ENCODE measurements at places on chromosomes 1 and 21.

GRCh38 chr1:41898191-41898713, 20.5 kb downstream of the HIVEP3 start:
- DNase-seq, result peak; percentile 87

DNA sequence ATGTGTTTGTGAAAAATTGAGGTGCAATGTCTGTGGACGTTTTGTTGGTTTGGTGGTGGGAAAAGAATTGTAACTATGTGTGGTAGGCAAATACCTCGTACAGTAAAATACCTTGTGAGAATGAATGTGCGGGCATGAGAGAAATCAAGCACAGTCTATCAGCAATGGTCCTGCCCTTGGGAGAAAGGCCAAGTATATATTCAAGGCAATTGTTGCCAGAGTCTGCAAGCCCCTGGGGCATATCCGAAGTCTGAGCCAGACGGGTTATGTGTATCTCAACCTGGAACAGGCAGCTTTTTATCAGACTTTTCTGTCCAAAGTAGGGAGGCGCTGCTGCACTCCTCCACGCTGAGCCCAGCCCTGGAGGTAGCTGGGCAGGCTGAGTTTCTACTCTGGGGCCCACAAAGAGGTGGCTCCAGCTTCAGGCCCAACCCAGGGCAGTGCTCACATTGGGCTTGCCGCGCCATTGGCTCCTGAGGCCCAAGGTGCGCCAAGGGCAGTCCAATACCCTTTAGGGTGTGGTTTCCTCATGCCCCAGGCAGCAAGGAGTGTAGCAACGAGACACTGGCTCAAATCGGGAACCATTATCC, 9.4 kb upstream of the GNL2 start:
- DNase-seq, result no peak

- DNase-seq, result no peak
Measured at GRCh38 chr1:218686761-218687160, 341.6 kb downstream of the TGFB2 start.

GRCh38 chr1:19665496-19666465, 1.1 kb downstream of the HTR6 start:
- DNase-seq, result no peak

GRCh38 chr1:35326246-35326866, 57.8 kb downstream of the ZMYM4 start:
- no peak for DNase-seq

DNA sequence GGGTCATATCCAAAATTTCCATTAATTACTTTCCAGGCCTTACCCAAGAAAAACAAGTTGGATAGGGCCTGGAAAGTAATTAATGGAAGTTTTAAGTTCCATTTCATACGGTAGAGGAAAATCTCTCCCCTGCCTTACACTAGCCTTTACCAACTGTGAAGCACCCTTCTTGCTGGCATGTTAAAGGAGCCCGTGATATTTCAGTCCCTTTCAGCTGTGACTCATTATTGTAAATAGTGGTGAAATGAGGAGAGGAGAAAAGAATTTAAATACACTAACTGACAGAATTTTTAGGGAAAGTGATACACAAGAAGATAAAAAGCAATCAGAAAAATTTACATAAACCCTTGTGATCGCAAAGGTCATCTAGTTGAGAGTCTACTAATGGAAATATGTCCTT, 20.3 kb upstream of the KAZN start:
- no peak for DNase-seq

- DNase-seq, result no peak
Measured at GRCh38 chr1:64315402-64315801, 112.0 kb downstream of the UBE2U start.

- no peak for DNase-seq
Measured at GRCh38 chr1:206020393-206021007, 3.2 kb downstream of the CTSE start.

DNA sequence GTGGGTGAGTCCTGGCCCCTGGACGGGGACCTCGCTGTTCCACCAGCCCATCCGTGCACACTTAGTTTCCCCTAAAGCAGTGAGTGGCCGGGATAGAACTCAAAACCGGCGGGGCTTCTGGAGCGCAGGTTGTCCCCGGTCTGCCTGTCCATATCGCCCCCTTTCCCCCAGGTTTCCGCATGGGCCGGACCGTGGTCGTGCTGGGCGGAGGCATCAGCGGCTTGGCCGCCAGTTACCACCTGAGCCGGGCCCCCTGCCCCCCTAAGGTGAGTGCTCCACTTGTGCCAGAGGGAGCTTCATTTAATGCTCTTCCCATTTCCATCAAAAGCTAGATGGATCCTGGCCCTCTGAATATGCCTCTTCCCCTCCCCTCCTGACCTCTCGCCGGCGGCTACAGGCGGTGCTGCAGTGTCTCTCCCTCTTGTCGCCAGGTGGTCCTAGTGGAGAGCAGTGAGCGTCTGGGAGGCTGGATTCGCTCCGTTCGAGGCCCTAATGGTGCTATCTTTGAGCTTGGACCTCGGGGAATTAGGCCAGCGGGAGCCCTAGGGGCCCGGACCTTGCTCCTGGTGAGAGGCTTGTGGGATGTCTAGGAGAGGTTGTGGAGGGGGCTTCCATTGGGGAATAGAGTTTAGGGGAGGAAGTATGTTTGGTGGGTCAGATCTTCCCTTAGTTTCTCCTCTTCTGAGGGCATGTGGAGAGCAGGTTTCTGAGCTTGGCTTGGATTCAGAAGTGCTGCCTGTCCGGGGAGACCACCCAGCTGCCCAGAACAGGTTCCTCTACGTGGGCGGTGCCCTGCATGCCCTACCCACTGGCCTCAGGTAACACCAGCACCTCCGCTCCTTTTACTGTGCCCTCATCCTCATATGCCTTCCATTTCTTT, 683 bp downstream of the PPOX start:
- DNase-seq, result no peak

DNA sequence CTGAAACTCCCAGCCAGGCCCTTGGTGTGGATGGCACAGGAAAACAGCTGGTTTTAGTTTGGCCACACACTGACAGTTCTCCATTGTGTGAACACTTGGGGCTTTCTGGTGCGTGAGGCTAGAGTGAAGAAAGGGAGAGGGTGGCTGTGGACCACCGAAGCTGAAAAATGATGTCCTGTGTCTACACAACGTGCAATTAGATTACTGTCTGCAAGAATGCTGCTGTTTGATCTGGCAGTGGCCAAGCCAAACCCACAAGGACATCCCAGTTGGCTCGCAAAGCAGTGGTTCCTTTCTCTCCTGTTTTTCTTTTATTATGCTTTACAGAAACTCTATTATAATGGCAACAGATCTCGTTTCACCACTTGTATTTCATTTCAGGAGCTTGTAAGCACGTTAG, 58.9 kb downstream of the ERG start:
- DNase-seq, result no peak

GRCh38 chr1:224623743-224624333, 7.7 kb downstream of the CNIH3 start:
- DNase-seq, result peak; percentile 77

DNA sequence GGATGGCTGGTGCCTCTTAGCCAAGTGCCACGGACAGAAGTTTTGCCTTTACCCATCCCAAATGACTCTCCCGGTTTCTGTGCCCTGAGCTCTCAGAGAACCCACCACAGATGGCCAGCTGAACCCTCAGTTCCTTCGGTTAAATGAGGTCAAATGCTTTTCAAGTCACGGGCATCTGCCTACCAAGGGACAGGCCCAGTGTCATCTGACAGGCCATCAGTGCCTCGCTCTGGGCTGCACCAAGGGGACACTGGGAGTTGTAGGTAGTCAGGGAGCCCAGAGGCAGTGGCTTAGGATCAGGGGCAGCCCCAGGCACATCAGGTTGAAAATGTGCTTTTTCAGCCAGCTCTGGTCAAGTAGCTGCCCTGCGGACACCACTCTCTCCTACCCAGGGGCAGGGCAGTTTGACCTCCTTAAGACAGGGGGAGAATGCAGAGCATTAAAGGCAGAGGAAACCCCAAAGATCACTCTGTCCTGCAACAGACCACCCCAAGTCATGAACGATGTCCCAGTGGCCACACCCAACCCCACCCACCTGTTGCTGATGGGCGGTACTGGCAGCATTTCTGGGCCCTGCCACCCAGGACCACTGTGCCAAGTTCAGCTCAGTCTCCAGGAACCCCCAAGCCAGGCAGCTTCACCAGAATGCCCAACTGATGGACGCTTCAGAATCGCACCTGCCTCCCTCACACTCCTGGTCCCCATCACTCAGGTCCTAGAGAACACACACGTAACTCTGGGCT, 60.7 kb downstream of the CASZ1 start:
- no peak for DNase-seq

DNA sequence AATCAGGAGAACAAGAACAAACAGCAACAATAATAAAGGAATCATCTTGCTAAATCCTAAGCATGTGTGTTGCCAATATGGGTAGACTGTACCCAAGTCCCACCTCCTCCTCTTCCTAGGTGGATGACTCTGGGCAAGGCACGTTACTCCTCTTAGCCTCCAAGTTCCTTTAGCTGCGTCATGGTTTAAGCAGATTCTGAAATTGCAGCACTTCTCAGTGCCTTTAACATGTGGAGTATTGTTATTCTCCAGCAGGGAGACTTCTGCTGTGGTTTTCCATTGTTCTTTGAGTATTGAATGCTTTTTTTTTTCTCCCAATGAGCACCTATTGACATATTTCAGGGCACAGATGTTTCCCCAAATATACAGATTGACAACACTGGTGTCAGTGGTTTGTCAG, 15.5 kb downstream of the ARHGEF10L start:
- no peak for DNase-seq

DNA sequence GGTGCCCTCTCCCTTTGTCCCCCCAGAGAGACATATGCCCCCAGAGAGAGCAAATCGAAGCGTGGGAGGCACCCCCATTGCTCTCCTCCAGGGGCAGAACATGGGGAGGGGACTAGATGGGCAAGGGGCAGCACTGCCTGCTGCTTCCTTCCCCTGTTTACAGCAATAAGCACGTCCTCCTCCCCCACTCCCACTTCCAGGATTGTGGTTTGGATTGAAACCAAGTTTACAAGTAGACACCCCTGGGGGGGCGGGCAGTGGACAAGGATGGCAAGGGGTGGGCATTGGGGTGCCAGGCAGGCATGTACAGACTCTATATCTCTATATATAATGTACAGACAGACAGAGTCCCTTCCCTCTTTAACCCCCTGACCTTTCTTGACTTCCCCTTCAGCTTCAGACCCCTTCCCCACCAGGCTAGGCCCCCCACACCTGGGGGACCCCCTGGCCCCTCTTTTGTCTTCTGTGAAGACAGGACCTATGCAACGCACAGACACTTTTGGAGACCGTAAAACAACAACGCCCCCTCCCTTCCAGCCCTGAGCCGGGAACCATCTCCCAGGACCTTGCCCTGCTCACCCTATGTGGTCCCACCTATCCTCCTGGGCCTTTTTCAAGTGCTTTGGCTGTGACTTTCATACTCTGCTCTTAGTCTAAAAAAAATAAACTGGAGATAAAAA, 8.4 kb downstream of the EFNA3 start:
- no peak for DNase-seq

DNA sequence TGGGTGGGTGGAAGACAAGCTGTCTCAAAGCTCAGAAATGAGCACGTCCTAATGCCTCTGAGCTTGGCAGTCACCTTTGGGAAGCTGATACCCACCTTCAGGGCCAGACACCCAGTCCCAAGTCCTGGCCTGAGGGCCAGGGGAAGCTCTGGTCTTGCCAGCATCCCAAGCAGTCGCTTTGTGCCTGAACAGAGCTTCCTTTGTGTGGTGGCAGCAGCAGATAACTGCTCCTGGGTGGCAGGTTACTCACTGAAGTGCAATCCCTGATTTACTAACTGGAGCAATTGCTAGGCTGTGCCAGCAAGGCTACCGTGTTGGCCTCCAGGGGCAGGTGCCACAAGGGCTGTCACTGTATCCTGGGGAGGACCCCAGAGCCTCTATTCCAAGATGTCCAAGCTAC, 40.4 kb upstream of the GRHL3 start:
- no peak for DNase-seq

GRCh38 chr1:205210756-205211168, 740 bp downstream of the DSTYK start:
- DNase-seq, result no peak

DNA sequence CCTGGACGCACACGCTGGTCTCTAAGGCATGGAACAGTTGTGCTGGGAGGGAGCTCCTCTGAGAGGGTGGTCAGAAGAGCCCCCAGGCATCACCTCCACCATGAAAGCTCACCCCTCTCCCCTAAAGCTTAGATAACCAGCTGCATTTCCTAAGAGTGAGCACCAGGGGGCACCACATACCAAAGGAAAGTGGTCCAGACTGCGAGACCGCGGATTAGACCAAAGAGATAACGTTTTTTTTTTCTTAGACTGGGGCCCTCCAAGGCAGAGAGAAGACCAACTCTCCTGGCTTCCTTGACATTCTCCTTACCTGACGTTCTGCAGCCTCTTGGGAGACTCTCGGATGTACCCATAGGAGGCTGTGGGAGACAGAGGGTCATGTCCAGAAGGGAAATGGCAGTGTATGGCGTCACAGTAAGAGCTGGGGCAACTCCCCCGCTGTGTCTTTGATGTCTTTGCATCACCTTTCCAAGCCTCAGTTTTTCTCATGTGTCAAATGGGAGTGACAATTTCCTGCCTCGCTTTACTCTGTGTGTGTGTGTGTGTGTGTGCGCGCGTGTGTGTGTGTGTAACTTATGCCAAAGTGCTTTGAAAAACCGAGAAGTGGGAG, 12.3 kb upstream of the IFNLR1 start:
- peak; percentile 82 for DNase-seq

DNA sequence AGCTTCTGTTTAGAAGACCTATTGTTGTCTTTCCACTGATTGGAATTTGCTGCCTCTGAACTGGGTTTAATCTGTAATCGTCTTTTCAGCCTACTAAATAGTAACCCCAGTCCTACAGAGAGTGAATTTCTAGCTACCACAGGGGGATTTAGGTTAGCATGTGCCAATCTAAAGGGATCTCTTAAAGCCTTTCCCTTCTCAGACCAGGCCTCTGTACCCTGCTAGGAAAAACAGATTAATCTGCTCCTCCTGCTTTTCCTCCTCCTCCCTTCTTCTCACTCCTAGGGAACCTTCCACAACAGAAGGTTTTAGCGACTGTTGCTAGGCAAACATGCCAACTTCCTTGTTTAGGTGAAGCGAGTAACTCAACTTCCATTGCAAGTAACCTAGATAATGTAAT, 1.3 kb upstream of the RC3H1 start:
- DNase-seq, result peak; percentile 15

DNA sequence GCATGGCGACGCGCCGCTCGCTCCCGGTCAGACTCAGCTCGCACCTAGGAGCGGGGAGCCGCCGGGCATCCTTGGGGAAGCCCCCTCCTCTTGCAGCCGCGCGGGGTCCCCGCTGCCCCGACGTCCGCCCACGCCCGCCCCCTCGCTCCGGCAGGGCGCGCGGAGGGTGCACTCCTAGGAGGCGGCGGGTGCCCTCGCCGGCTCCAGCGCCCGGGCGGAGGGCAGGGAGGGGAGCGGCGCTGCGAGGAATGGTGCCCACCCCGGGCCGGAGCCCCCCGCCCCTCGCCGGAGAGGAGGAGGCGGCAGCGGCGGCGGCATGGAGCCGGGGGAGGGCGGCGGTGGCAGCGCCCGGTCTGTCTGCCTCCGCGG, 488 bp downstream of the FAM78B start:
- DNase-seq, result no peak

DNA sequence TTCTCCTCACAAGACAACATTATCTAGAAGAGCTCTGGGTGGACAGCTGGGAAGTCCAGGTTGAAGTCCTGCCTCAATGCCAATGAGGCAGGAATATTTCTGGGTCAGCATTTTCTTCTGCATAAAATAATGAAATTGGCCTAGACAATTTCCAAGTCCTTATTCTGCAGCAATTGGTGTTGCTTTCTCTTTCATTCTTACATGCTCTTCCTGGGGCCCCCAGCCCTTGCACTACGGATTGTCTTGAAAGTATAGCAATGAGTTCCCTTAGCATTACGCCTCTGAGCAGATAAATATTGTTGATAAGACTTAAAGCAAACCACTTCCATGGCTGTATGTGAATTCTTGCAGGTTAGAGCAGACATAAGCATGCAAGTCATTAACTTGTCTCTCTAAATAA, 188.5 kb downstream of the TGFBR3 start:
- DNase-seq, result no peak
